ENCODE measurements at places on chromosomes 4 and X. TPM values are rescaled to one million over a fixed set of nuclear protein-coding genes. Genes with fewer than 3 reads are reported as not detected.

- DNase-seq: no peak
These were observed 223.2 kb upstream of the FAT4 start for GRCh38 chr4:125091541-125091940.

GRCh38 chr4:16150716-16151115 is 66.9 kb upstream of the PROM1 start:
- DNase-seq: no peak

DNA sequence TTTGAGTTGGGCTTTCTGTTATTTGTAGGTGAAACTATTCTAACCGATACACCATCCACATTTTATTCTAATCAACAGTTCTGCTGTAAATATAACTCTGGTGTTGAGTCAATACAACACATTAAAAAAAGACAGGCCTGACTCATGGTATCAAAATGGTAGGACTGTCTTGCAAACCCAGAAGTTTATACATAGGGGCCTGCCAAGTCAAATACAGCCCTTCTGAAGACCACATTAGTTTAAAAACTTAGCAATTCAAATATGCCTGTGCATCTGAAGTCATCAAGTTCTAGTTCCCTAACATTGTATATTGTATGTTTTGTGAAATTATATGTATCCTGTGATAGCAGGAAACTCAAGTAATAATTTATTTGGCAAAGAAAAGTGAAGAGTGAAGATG is 24.4 kb upstream of the PDE5A start:
- DNase-seq: no peak

SUPT20HL2 gene
- total RNA-seq: not detected

- peak; percentile 44 for DNase-seq
These were observed 828 bp downstream of the MCUB start for GRCh38 chr4:109560687-109561461.

DNA sequence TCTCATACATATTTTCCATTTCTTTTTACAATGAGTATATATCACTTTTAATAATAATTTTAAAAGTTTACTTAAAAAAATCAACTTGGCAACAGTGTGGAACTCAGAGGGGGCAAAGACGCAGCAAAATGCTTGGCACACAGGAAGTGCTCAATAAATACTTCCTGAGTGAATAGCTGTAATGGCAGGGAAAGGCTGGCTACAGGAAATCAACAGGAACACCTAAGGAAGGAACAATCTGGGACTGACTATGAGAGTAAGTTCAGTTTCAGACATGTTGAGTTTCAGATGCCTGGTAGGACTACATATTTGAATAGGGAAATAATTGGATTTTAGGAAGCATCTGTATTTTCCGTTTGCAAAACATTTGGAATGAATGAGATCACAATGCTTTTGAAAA is 137.6 kb downstream of the SCLT1 start:
- DNase-seq: no peak

GRCh38 chr4:148515248-148515647 is 73.0 kb upstream of the NR3C2 start:
- no peak for DNase-seq

F11 gene
- not detected for total RNA-seq

MSANTD1 gene
- total RNA-seq: 0.87 TPM

DNA sequence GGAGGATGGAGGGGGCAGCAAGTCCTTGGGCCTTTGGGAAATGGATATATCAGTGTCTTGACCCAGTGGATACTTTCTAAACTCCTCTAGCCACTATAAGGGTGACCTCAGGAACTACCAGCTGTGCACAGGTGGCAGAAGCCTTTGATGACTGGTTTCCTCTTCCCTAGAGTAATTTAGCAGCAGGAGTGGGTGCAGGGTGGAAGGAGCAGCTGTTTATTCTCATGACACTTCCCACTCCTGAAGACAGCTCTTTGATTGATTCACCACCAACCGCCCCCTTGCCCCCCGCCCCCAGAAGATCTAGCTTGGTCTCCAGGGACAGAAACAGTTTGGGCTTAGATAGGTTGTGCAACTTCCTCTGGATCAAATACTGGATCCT is 63.0 kb downstream of the GPC3 start:
- no peak for DNase-seq

GRCh38 chr4:83552924-83553323 is 17.0 kb downstream of the GPAT3 start:
- DNase-seq: no peak

- no peak for DNase-seq
These were observed 24.0 kb upstream of the DRP2 start for GRCh38 chrX:101195442-101196173.

DNA sequence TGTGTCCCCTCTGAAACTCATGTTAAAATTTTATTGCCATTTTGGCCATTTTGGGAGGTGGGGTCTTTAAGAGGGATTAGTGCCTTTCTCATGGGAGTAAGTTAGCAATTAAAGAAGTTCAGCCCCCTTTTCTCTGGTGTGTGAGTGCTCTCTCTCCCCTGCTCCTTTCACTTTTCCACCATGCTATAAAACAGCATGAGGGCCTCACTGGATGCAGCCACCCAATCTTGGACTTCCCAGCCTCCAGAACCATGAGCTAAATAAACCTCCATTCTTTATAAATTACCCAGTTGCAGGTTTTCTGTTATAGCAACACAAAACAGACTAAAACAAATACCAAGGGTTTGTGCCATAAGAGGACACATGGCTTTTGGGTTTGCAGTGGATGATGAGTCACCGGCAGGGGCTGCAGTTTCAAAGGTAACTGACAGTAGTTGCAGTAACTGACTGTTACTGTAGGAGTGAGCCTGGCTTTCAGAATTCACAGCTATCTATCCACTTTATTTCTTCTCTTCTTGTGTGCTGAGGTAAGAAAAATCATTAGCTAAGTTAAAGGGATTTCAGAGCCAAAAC is 121.5 kb downstream of the PPEF1 start:
- DNase-seq: no peak

DNA sequence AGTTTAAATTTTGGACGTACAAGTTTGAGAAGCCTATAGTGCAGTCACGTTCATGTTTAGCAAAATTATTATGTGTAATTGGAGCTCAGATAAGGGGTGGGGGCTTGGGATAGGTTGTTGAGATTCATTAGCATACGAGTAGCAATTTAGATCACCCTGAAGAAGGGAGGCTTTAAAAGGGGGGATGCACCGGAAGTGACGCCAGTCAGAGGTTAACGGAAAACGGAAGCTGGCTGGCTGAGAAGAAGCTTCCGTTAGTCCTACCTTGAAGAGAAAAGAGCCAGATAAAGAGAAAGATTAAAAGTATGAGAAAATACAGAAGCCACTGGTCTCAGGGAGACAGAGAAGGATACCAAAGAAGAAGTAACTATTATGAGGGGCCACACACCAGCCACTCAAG is 1.1 kb upstream of the NXT2 start:
- no peak for DNase-seq
